ENCODE measurements at places on chromosomes 12 and 14. TPM values are rescaled to one million over a fixed set of nuclear protein-coding genes. Genes with fewer than 3 reads are reported as not detected.

- DNase-seq, result no peak
- no peak overlapping the region for H3K27ac ChIP-seq
- H3K27me3 ChIP-seq, result no peaks in the 10 kb centered on the region
Observed at GRCh38 chr14:55122440-55122986, 6.5 kb upstream of the LGALS3 start.

GRCh38 chr12:120514002-120514401 lies 15.0 kb downstream of the COQ5 start:
- H3K4me1 ChIP-seq, result no peaks in the 10 kb centered on the region
- no peak for DNase-seq
- peaks cover 14% of the 10 kb centered on the region for H3K36me3 ChIP-seq
- no peak overlapping the region for H3K4me3 ChIP-seq
- no peaks in the 10 kb centered on the region for H3K27me3 ChIP-seq

The PRPH gene
- not detected for total RNA-seq

- no peaks in the 10 kb centered on the region for H3K27me3 ChIP-seq
- H3K4me1 ChIP-seq, result peaks cover 35% of the 10 kb centered on the region
- H3K27ac ChIP-seq, result peak overlapping the region; percentile 94
- peak; percentile 30 for DNase-seq
- peaks cover 18% of the 10 kb centered on the region for H3K36me3 ChIP-seq
- peak overlapping the region; percentile 73 for H3K4me3 ChIP-seq
Observed at GRCh38 chr12:53005215-53005985, 856 bp upstream of the EIF4B start.

All from A673 (cell line).